ENCODE measurements at places on chromosomes 7 and 10.

DNA sequence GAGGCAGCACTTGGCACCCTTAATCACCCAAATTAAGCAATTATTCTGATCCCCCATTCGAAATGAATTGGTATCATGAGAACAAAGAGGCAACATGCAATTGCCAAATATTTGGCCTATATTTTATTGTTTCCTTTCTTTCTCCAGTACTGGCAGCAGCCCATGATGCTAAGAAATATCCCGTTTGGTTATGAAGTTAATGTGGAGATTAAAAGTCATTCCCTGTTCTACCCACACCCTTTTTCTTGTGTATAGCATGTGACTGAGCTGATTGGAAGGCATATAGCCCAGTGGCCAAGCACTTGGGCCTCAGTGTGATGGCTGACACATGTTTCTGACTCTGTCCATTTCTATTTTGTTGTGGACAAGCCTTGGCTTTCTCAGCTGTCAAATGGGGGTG lies 692.3 kb upstream of the GALNT17 start:
- DNase-seq, result no peak

DNA sequence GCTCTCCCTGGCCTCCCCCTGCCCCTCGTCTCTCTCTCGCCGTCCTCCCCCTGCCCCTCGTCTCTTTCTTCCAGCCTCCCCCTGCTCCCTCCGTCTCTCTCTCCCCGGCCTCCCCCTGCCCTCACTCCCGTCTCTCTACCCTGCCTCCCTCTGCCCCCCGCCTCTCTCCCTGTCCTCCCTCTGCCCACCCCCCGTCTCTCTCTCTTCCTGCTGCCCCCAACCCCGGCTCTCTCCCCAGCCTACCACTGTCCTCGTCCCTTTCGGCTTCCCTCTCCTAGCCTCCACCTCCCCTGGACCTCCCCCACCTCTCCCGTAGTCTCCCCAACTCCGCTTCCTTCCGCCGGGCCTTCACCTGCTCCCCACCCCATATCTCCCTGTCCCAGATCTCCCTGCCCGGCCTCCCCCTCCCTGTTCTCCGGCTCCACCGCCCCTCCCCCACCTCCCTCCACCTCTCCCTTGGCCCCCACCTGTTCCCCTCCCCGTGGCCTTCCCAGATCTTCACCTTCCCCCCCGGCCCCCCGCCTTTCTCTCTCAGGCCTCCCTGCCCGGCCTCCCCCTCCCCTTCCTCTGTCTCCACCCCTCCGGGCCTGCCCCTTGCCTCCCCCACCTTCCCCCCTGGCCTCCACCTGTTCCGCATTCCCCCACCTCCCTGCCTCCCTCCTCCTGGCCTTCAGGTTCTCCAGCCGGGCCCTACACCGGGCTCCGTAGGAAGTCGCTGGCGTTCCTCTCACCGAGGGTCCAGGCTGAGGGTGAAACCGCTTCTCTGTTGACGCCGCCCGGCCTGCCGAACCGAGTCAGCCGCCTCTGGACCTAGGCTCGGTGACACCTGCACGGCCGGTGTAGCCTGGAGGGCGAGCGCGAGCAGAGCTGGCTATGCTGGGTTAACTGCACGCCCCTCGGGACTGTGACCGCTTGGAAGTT lies 1.2 kb downstream of the GET4 start:
- no peak for DNase-seq

GRCh38 chr7:48681006-48681405 lies 243.3 kb upstream of the CDC14C start:
- no peak for DNase-seq

GRCh38 chr7:51175316-51175991 lies 141.2 kb downstream of the COBL start:
- DNase-seq, result no peak

GRCh38 chr10:88209837-88210561 lies 346.6 kb downstream of the PTEN start:
- no peak for DNase-seq

DNA sequence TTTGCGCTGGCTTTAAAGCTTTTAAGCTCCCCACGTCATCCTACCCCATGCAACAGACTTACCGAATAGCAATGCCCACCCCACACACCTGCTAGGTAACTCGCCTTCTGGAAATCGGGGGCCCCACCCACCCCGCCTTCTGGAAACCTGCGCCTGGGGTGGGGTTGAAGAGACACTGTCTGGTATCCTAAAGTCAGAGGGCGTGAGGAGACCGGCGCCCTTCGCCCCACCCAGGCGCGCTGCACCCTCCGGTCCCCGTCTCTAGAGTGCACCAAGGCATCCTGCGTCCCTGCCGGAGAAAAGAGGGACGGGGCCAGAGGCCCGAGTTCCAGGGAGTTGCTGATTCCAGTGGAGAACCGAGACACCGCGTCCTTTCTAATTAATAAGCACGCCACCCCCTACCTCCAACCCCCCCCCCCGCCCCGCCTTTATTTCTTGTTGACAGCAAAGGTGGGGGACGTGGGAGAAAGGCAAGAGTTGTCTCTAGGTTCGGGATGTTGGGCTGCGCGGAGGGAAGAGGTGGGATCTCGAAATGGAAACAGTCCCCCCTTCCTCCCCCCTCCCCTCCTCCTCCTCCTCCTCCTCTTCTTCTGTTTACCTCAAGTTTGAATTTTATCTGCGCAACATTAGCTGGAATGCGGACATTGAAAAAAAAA lies 220.9 kb upstream of the MKLN1 start:
- peak; percentile 32 for DNase-seq

DNA sequence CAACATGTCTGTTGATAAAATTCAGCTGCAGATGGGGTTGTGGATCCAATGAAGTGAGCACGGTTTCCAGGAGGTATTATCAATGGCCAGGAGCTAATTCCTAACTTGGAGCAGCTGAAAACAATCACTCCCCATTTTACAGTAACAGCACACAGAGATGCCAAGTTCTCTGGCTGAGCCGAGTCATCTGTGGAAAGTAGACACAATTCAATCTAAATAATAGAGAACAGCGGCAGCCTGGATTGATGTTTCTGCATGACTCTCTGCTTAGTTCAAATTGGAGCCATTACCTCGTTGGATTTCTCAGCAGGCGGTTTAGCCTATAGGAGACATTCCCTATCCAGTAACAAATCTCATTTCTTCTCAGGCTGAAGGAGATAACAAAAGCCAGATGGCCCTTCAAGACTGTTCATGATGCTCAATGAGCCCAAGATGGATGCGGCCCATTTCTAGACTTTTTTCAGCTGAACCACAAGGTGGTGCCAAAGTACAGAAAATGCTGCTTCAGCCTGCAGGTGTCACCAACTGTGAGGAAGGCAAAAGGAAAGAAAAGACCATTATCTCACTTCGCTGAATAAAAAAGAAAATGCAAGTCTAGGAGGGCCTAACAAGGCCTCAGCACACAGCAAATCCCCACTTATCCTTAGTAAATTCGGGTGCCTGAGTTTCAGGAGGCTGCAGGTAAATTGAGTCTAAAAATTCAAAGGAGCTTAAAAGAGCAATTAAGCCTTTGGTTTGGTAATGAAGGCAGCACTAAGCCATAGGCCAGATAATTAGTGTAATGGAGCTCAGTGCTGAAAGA lies 83.7 kb downstream of the SLC16A9 start:
- DNase-seq, result peak; percentile 15

- no peak for DNase-seq
These were observed 30.0 kb upstream of the PRKAR2B start for GRCh38 chr7:107014387-107015023.

DNA sequence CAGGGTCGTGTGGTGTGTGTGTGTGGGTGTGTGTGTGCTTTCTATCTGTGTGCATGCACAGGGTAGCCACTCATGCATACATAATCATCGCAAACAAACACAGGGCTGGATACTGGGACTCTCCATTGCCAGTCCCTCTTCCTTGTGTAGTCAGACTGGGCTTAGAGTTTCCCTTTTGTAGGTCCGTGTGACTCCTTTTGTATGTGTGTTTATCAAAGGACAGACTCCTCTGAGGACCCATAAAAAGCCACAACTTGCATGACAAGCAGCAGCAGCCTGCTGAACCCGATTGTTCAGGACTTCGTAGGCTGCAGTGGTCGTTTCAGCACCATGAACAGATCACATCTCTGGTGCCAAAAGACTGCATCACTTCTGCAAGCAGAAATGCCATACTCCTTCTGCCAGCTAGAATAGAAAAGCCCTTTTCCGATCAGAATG lies 895 bp downstream of the VSTM2A start:
- DNase-seq, result no peak

DNA sequence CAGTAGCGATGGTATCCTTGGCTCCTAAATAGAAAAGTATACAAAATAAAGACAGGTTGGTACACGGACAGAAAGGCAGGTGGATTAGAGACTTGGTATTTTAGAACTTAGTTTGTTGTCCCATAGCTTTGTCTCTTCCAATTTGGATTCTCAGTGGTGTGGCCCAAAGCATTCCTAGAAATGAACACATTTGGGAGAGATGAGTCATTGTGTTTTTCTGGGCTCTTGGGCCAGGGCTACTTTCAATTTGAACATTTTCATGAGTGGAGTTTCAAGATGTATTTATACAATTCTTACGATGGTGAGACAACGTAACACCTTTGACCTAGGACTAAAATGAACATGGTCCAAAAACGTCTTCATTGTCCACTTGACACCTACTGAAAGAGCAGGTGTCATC lies 225.1 kb upstream of the YAE1 start:
- DNase-seq, result no peak

Data from activated T-cell treated with anti-CD3 and anti-CD28 coated beads for 4 hours (primary cell).